ENCODE measurements at places on chromosomes 11 and 22.

GRCh38 chr22:27797520-27798391 is 3.8 kb downstream of the MN1 start:
- no peak for DNase-seq

- no peak for DNase-seq
Observed at GRCh38 chr11:27200779-27201453, 160.3 kb downstream of the BBOX1 start.

- DNase-seq = no peak
Observed at GRCh38 chr11:35662061-35662648, 420 bp upstream of the TRIM44 start.

DNA sequence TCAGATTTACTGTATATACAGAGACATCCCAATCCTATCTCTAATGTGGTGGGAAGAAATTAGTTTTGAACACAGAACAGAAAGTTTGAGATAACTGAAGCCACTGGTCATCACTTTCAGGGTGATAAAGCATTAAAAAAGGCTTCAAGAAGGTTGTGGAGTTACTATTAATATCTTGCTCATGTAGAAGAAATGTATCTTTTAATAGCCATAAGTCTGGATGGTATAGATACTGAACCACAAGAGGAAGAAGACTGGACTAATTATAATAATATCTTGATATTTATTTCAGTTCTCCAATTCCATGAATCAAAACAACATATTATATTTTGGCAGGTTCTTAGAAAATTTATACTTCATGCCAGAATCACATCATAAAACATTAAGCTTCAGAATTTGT is 137.1 kb downstream of the TMEM135 start:
- DNase-seq = no peak

- no peak for DNase-seq
Observed at GRCh38 chr11:92159931-92160330, 64.7 kb upstream of the FAT3 start.

DNA sequence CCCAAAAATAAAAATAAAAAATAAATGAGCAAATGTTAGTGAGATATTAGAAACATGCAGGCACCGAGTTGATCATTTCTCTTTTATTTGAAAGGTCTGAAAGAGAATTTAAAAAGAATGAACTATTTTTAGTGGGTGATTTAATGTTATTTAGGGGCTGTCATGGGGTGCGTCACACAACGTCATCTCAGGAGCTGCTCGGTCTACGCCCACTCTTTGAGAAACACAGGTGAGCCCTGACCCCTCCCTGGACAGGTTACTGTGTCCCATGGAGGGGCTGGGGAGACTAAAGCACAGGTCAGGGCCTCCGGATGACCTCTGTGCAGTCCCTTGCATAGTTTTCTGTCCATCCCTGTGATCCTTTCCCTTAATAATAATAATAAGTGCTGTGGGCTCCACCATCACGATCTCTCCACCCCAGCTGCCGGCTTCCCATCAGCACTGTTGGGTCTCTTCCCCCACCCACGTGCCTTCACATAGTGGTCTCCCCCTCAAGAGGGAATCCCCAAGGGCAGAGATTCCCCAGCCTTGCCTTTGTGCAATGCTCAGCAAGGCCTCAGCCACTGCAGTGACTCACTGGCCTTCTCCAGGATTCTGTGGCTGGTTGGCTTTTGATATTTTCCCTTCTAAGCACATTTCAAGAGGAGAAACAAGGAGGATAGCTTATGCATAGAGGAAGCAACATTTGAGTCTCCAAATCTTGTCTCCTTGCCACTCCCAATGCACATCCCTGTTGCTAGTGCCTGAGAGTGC is 159.9 kb downstream of the TTC17 start:
- peak; percentile 22 for DNase-seq

GRCh38 chr11:102518296-102519094 is 12.1 kb downstream of the MMP7 start:
- no peak for DNase-seq
